ENCODE measurements at places on chromosomes 13 and 19. TPM values are rescaled to one million over a fixed set of nuclear protein-coding genes. Genes with fewer than 3 reads are reported as not detected.
A peak's percentile ranks its signal among the peaks of the same experiment; 100 is the strongest.

The NCLN gene
- total RNA-seq, result 114 TPM

The CD79A gene
- total RNA-seq, result 2.7 TPM

The GARIN5A gene
- 0.21 TPM for total RNA-seq

The SLC7A9 gene
- total RNA-seq, result 0.12 TPM

The KCNRG gene
- not detected for total RNA-seq

The ELL gene
- 25.5 TPM for total RNA-seq

The TMPRSS9 gene
- 0.09 TPM for total RNA-seq

DNA sequence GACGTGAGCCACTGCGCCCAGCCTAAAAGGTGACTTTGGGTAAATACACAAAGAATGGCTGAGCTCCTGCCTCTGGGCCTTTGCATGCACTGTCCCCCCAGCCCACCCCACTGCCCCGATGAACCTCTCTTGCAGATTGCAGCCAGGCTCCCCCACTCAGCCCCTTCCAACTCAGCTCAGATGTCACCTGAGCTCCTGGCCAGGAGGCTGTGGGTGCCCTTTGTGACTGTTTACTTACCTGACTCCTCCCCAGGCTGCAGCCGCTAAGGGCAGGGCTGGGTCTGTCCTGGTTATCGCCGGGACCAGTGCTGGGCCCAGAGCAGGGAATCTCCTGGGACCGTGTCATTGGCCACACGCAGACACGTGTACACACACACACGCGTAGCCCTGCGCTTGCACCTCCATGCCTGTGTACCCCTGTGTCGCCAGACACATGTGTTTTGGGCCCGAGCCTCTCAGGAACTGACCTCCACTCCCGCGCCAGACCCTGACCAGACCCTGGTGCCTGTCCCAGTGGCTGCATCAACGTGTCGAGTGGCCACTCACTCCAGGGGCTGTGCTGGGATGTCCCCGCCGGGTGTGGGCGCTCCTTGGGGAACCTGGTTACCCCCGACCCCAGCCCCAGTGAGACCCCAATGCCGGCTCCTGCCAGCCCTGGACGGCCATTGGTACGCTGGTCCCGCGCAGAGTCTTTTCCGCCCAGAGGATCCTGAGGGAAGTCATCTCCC, 18.7 kb downstream of the EFNA2 start:
- H3K27me3 ChIP-seq, result no peaks in the 10 kb centered on the region
- no peak overlapping the region for H3K4me3 ChIP-seq
- H3K27ac ChIP-seq, result no peak overlapping the region

DNA sequence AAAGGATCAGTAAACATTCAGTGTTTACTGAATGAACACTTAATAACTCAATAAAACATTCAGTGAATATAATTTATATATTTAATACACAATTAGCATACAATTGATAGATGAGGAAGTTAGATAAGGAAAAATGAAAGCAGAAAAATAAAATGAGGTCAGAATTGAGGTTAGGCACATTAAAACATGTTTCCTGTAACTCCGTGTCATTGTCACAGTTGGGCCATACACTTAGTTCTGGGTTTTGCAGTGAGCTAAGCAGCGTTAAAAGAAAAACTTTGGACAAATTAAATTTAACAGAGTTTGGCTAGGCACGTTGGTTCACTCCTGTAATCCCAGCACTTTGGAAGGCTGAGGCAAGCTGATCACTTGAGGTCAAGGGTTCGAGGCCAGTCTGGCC, 71.4 kb downstream of the MIPEP start:
- H3K4me3 ChIP-seq, result no peak overlapping the region
- peaks cover under 1% of the 10 kb centered on the region for H3K36me3 ChIP-seq
- H3K27me3 ChIP-seq, result no peaks in the 10 kb centered on the region
- no peak for DNase-seq
- no peak overlapping the region for H3K27ac ChIP-seq
- H3K4me1 ChIP-seq, result no peaks in the 10 kb centered on the region

DNA sequence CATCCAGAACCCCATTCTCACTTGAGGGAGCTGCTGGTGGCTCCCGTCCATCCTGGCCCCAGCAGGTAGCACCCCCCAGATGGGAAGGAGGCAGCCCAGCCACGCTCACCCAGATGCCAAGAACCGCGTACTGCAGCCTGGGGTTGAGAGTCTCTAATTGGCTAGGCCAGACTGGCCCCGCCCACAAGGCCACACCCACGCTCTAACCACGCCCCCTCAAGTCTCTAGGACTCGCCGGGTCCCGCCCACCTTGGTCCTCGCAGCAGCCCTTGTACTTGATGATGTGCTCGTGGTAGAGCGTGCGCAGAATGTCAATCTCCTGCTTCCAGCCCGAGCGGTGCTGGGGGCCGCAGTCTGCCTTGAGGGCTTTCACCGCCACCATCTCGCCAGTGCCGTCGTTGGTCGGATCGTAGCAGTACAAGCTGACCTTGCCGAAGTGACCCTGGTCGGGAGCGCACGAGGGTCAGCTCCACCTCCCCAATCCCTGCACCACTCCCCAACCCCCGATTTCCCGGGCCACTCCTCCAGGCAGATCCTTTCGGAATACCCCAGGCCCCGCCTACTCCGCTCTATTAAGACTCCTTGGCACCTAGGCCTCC, 14.5 kb upstream of the ICAM3 start:
- H3K4me1 ChIP-seq, result no peaks in the 10 kb centered on the region
- no peaks in the 10 kb centered on the region for H3K27me3 ChIP-seq
- peak; percentile 81 for DNase-seq
- H3K27ac ChIP-seq, result no peak overlapping the region
- H3K4me3 ChIP-seq, result no peak overlapping the region

DNA sequence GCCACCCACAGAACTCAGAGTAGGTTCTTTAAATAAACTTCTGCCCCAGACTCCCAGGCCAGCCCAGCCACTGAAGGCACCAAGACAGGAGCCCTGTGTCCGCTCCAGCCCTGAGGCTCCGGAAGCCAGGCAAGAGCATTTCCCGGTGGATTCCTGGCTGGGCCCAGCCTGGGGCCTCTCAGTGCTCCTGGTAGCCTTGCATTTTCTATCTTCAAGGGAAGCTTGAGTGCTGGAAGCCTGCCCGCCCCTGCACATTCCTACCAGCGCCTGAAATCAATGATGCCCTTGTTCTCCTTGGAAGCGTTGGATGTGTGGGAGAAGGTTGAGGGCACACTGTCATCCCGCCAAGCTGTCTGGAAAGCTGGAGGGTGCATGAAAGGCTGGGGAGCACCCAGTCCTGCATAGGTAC, 70.3 kb downstream of the ALOX5AP start:
- H3K36me3 ChIP-seq, result no peaks in the 10 kb centered on the region
- H3K27ac ChIP-seq, result no peak overlapping the region
- peaks cover 19% of the 10 kb centered on the region for H3K4me1 ChIP-seq
- no peak for DNase-seq
- no peak overlapping the region for H3K4me3 ChIP-seq

DNA sequence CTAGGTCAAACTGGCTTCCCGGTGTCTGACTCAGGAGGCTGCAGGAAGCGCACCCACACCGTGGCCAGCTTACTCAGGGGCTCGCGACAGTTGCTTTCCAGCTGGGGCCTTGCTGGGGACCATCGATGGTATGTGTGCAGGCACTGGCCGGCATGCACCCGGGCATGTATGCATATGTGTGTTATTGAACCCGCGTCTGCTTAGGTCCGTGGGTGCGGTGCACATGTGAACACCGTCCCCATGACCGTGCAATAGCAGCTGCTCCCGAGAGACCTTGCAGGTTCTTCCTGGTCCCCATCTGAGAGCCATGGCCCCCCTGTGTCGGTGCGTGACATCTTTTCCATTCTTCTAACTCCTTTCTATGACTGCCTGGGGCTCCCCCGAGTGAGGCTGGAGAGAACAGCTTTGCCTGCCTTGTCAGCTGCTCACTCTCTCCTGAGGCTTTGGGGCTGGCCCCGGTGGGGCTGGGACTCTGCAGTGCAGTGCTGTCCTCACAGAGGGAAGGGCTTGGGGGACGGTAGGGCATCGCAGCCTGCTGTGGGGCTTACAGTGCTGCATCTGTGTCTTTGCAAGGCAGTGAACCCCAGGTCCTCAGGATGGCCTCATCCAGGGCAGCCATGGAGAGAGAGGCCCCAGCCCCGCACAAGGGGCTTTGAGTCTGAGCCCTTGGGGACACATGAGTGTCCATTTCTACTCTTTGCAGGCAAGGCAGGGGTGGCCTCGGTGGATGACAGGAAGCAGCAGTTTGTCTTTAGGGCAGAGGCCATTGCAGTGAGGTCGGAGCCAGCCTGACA, 65.1 kb downstream of the CHST8 start:
- no peak overlapping the region for H3K4me3 ChIP-seq
- no peaks in the 10 kb centered on the region for H3K4me1 ChIP-seq
- no peaks in the 10 kb centered on the region for H3K36me3 ChIP-seq
- DNase-seq, result no peak
- no peak overlapping the region for H3K27ac ChIP-seq

DNA sequence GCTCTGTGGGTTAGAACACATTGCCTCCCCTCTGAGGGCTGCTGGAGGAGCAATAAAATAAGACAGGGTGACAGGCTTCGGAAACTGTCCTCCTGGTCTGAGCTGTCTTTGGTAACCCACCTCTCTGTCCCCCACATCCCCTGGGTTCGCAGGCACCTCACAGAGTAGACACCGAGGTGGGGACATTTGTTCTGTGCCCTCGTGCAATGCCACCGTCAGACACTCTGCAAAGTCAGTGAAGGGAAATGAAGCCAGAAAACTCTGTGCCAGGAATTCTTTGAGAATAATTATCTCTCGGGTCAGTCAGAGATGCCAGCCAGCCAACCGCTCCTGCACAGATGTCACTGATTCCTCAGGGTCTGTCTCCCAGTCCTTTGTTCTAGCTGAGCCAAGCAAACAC, 493.6 kb downstream of the FOXO1 start:
- H3K27me3 ChIP-seq, result no peaks in the 10 kb centered on the region
- peaks cover 2% of the 10 kb centered on the region for H3K36me3 ChIP-seq
- H3K4me3 ChIP-seq, result no peak overlapping the region
- peaks cover 18% of the 10 kb centered on the region for H3K4me1 ChIP-seq
- no peak for DNase-seq

DNA sequence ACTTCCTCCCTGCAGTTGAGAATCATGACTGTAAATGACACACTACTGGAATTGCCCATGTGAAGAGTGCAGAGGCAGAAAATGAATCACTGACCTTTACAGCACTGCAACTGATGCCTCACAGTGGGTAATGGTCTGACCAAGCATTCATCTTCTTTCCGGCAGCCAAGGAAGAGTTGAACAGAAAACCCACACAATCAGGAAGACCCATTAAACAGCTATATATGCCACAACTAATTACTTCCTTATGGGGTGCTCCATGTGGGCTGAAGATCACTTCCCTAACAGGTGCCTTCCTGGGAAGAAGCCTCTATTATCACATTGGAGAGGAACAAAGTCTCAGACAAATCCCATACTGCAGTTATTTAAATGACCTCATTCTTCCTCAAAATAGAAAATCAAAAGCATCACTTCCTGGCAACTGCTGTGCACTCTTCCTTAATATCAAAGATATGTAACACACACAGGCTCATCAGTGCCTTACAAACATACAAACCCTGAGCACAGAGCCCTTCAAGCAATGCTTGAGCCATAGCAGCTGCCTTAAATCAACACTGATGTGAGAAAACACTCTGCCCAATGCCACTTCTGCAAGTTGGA, 45.8 kb downstream of the RUBCNL start:
- H3K27ac ChIP-seq, result peak overlapping the region; percentile 79
- peaks cover 11% of the 10 kb centered on the region for H3K36me3 ChIP-seq
- peaks cover 38% of the 10 kb centered on the region for H3K4me1 ChIP-seq
- peak; percentile 67 for DNase-seq
- H3K4me3 ChIP-seq, result peak overlapping the region; percentile 15

GRCh38 chr13:63501702-63502101, 2086.1 kb upstream of the PCDH20 start:
- H3K27me3 ChIP-seq, result no peaks in the 10 kb centered on the region
- H3K4me3 ChIP-seq, result no peak overlapping the region
- no peak for DNase-seq
- no peak overlapping the region for H3K27ac ChIP-seq
- H3K4me1 ChIP-seq, result no peaks in the 10 kb centered on the region

DNA sequence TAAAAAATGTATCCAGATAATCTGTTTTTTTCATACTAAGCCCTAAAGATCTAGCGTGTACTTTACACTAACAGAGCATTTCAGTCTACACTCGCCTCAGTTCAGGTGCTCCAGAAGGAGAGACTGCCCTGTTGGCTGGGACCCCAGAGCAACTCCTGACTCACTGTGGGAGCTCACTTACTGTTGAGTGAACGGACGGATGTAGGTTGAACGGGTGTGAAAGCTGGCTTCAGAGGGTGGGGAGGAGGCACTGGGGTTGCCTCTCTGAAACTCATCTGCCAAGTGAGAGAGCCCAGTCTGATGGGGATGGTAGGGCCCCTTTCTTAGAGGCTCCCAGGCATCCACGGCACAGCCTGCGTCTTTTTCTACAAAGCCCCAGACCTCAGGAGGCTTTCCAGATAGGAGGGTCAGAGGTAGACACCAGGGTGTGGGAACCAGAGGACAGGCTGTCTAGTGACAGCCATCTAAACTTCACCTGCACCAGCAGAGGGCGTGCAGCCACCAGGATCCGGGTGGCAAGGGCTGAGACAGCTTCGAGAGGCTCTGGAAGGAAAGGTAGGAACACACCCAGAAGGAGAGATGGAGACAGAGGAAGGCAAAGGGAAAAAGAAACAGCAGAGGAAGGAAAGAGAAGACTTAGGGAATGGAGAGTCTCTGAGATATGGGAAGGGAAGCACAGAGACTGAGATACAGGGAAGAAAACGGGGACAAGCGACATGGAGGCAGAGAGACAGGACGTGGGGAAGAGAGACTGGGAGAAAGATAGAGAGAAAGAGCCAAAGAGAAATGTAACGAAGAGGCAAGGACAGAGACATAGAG, 3.7 kb downstream of the KASH5 start:
- H3K27me3 ChIP-seq, result peaks cover 5% of the 10 kb centered on the region
- H3K27ac ChIP-seq, result no peak overlapping the region
- H3K36me3 ChIP-seq, result peaks cover 2% of the 10 kb centered on the region
- peak; percentile 94 for DNase-seq
- peaks cover 9% of the 10 kb centered on the region for H3K4me1 ChIP-seq

DNA sequence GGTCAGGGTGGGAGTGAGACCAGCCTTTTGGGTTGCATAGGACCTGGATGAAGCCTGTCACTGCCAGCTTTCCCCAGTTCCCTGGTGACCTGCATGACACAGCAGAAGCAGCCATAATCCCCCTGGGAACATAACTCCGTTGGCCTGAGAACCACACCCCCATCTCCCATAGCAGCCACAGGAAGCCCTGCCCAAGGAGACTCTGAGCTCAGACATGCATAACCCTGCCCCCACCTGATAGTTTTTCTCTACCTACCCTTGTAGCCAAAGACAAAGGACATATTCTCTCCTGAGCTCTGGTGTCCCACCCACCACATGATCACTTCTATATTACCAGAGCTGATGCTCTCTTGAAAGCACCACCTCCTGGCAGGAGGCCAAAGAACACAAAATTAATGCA, 413.5 kb upstream of the HTR2A start:
- no peaks in the 10 kb centered on the region for H3K36me3 ChIP-seq
- H3K4me3 ChIP-seq, result no peak overlapping the region
- H3K27me3 ChIP-seq, result no peaks in the 10 kb centered on the region
- DNase-seq, result no peak
- H3K27ac ChIP-seq, result no peak overlapping the region

- no peak overlapping the region for H3K27ac ChIP-seq
- no peaks in the 10 kb centered on the region for H3K27me3 ChIP-seq
- no peak overlapping the region for H3K4me3 ChIP-seq
- no peaks in the 10 kb centered on the region for H3K4me1 ChIP-seq
- DNase-seq, result no peak
- H3K36me3 ChIP-seq, result peaks cover 13% of the 10 kb centered on the region
These were observed 30.7 kb upstream of the C13orf46 start for GRCh38 chr13:114004420-114005205.

- no peak overlapping the region for H3K27ac ChIP-seq
- peaks cover 30% of the 10 kb centered on the region for H3K4me1 ChIP-seq
- H3K27me3 ChIP-seq, result no peaks in the 10 kb centered on the region
- peaks cover 18% of the 10 kb centered on the region for H3K36me3 ChIP-seq
These were observed 6.8 kb downstream of the NAPA start for GRCh38 chr19:47507924-47508553.
